Stimulated activated CD8-positive, alpha-beta memory T cell treated with anti-CD3 and anti-CD28 coated beads, Interleukin-2, amount 100 ng/mL, for 48 hours (primary cell): ENCODE measurements at places on chromosomes 4 and X.
A peak's percentile ranks its signal among the peaks of the same experiment; 100 is the strongest.

GRCh38 chr4:93183576-93183975, 645.0 kb upstream of the ATOH1 start:
- DNase-seq, result no peak

DNA sequence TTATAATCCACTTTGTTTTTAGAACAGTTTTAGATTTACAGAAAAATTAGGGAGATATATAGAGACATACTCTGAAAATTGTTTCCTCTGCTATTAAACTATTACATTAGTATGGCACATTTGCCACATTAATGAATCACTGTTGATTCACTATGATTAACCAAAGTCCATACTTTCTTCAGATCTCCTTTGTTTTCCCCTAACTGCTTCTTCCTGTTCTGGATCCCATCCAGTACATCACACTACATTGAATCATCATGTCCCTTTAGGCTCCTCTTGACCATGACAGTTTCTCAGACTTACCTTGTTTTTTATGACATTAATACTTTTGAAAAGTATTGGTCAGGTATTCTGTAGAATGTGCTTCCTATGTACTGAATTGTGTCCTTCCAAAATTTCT, 109.2 kb upstream of the EDNRA start:
- DNase-seq, result no peak

DNA sequence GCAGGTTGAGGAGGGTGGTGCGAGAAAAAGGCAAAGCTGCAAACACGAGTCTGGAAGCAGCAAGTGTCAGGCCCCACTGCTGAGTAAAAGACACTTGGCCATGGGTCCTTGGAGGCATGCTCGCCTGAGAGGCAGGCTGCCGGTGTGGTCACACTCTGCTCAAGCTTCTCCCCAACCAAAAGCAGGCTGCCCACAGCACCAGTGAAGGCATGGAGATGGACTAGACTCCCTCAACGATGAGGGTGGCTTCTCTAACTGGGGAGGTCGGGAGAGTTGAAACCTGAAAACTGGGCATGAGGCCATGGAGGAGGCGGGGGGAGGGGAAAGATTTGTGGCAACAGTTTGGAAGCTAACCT, 86.5 kb downstream of the ATG4A start:
- no peak for DNase-seq

- DNase-seq, result peak; percentile 7
Observed at GRCh38 chr4:143514497-143514896, 995 bp downstream of the SMARCA5 start.

- no peak for DNase-seq
Observed at GRCh38 chr4:169246279-169246678, 24.5 kb downstream of the SH3RF1 start.

- DNase-seq, result no peak
Observed at GRCh38 chr4:2377241-2377640, 41.2 kb downstream of the ZFYVE28 start.

GRCh38 chr4:25172961-25173915, 13.0 kb upstream of the SEPSECS start:
- DNase-seq, result no peak

GRCh38 chrX:31329298-31329697, 257.5 kb upstream of the FTHL17 start:
- DNase-seq, result no peak

DNA sequence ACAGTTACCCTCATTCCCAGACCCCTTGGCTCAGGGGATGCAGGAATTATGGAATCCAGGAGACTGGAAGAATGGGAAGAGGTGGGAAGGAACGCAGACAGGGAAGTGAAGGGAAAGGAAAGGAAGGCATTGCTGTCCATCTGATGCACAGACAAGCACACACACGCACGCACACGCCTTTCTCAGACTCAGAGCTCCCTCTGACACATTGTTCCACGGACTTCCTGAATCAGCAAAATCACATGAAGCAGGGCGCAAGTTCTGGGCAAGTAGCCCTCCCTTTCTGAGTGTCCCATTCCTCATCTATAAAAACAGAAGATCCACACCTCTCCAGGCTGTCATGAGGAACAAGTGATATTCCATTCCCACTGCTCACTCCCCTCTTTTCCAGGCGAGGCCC, 13.2 kb downstream of the IQSEC2 start:
- DNase-seq, result no peak
